ENCODE measurements at places on chromosomes 3 and 15.

- no peak for DNase-seq
These were observed 552.8 kb downstream of the MAGI1 start for GRCh38 chr3:65485826-65486469.

- DNase-seq: no peak
These were observed 163.3 kb downstream of the PLCH1 start for GRCh38 chr3:155581579-155581978.

GRCh38 chr15:48634893-48635292 lies 10.6 kb downstream of the FBN1 start:
- peak; percentile 83 for DNase-seq

- DNase-seq: no peak
These were observed 307.7 kb upstream of the C2CD4B start for GRCh38 chr15:62472616-62473299.

DNA sequence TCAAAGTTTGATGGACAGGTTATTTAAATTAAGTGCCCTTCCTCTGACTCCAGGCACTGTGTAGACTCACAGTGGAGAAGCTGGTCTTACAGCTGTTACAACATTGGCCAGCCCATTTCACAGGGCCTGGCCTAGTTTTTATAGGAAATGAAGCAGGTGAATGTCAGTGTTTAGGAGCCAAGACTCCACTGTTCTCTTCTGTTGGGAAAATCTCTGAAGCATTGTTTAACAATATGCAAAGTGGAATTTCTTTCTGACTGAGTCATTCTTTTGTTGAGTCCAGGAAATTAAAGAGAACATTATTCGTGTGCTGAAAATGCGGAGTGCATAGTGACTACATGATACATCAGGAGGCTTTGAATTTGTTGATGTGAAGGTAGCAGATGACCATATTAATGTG lies 64.7 kb downstream of the ARRDC4 start:
- peak; percentile 76 for DNase-seq

DNA sequence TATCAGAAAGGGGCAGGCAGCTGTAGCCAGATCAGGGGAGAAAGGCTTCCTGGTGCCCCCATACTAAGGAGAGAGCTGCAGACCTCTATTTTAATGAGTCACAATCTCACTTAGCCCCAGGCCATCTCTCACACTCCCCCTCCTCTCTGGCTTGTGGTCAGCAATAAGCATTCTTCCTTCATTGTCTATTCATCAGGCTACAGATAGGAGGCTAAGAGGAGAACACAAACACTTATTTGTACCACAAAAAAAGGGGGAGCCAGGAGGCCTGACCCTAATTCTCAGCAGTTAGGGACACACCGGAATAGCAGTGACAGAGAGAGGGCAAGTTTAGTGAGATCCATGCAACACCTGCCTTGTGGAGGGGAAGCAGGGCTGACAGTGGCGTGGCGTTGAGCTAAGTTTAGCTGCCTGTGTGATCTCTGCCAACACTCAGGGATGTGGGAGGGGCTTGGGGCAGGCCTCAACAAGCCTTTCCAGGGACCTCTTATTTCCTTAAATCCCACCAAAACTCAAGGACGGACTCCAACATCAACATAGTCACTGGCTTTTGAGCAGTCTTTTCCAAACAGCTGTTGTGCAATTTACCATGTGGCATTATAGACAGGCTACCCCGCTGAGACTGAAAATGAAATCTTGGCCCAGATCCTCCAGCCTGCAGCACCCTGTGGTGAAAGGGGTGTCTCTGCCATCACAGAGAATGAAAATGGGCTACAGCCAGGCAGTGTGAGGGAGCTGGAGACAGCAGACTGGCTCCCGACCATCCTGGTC lies 191.9 kb upstream of the TSC22D2 start:
- peak; percentile 95 for DNase-seq
